ENCODE measurements at places on chromosomes 1 and 21.

- peak; percentile 69 for DNase-seq
Observed at GRCh38 chr1:8004803-8005573, 21.1 kb downstream of the ERRFI1 start.

DNA sequence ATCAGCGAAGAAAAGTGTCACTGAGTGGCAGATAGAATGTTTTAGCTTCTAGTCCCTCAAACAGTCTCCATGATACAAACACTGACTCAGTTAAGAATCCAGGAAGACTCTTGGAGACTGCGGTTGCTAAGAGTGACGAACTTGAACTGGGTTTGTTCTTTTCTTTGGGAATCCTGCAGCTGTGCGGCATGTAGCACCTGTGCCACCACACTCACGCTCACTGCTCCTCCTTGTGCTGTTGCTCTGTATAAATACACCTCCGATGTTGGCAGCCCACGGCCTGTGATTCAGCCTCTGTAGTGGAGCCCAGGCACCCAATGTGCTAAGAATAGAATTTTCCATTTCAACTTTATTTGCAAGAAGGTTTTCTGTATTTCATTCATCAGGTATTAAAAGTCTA is 5.5 kb upstream of the PPIE start:
- no peak for DNase-seq

GRCh38 chr1:153231785-153232184 is 14.4 kb downstream of the PRR9 start:
- DNase-seq = no peak

GRCh38 chr1:6206520-6206855 is 569 bp downstream of the RNF207 start:
- DNase-seq = no peak

GRCh38 chr1:24925082-24925779 is 4.8 kb downstream of the RUNX3 start:
- no peak for DNase-seq

DNA sequence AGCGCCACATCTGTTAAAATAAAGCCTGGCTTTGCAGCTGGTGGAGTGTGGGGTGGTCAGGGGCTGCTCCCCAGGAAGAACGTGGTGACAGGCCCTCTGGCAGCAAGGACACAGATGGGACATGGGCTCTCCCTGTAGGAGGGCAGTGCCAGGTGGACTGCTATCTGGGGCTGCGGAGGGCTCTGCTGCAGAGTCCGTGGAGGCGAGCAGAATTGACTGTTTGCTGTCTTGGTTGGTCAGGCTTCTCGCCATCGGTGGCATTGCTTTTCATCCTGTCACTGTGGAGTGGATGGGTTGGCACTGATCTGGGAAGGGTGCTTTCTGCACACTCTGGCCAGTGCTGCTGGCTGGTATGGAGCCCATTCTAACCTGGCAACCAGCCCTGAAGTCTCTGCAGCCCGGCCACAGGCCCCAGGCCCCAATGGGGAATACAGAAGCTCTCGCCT is 103.0 kb downstream of the LAMC2 start:
- DNase-seq = no peak

DNA sequence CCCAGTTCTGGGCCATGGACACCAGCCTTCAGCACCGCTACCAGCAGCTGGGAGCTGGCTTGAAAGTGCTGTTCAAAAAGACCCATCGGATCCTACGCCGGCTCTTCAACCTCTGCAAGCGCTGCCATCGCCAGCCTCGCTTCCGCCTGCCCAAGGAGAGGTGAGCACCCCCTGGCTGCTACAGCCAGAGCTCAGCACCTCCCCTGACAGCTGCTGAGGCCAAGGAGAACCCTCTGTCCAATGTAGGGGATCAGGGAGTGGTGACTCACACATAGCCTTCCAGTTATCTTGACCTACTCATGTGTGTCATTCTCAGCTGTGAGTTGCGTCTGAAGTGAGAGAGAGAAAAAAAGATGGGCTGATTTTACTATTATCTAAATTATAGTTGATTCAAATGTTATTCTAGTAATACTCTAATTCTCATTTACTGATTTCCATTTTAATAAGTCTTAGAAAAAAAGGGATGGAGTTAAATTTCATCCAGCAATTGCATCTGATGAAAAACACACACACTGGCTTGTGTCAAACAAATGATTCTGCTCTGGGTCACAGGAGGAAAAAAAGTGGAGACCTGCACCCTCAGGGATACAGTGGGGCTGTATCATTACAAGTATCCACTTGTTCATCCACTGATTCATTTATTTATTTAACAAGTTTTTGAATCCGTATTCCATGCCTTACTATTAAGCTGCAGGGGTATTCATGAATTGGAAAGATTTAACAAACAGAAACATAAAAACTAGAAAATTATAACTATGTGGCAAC is 108.0 kb downstream of the BRINP2 start:
- no peak for DNase-seq

- no peak for DNase-seq
Observed at GRCh38 chr21:35843911-35844667, 216.2 kb downstream of the SETD4 start.

- no peak for DNase-seq
Observed at GRCh38 chr1:89484092-89485038, 40.3 kb upstream of the LRRC8B start.

DNA sequence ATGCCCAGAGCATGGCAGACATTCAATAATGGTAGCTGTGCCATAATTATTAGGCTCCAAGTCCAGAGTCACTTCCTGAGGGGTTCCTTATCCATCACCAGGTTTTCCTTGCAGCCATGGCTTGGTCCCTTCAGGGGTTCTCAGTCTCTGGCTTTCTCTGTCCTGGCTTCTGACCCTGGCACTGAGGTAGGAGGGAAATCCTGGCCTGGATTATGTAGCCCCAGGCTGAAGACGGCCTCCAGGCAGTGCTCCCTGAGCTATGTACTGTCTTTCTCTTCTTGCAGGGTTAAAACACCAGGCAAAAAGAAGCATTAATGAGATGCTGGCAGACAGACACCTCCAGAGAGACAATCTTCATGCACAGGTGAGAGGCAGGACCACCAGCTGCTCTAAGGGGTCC is 9.5 kb upstream of the PADI3 start:
- peak; percentile 56 for DNase-seq

- DNase-seq = no peak
Observed at GRCh38 chr1:64828829-64829228, 84.0 kb downstream of the RAVER2 start.
